ENCODE measurements at places on chromosomes 2 and 18.

GRCh38 chr2:109297566-109298490, 168.8 kb downstream of the SH3RF3 start:
- no peak for DNase-seq

DNA sequence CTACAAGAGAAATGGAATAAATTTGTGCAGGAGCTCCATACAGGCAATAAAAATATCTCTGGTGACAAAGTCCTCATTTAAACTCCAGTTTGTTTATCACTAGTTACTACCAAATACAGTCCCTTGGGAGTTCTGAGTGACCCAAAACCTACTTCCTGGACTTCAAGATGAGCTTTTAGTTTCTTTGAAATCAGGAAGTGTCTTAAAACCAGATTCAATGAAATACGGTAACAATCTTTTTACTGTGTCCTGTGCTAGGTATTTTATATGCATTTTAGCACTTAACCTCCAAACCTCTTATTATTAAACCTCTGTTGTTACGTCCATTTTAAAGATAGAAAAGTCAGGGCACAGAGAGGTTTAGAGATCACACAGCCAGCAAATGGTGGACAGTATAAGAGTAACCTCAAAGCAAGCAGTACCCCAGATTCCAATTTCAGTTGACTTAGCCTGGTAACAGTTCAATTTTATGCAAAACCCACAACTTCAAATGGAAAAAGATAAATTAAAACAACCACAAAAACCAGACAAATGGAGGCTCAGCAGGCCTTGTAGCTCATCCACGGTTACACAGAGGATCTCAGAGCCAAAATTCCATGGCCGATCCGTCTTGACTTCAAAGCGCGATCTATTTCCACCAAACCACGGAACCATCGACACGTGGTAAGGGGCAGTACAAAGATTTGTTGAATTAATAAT, 1.3 kb upstream of the KCMF1 start:
- DNase-seq, result peak; percentile 78

GRCh38 chr2:200042102-200042735, 86.8 kb downstream of the MAIP1 start:
- DNase-seq, result no peak

DNA sequence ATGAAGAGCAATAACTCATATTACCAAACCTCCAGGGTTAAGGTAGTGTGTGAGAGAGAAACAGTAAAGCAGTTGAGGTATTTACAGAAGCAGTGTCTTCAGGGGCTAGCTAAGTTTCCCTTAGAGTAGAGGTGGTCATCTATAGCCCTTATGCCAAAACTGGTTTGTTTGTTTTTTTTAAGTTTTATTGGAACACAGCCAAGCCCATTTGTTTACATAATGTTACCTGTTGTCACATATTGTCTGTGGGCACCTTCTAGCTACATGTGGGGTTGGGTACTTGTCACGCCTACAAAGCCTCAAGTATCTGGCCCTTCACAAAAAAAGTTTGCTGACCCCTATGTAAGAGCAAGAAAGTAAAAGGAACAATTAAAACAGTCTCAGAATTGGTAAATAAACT, 39.4 kb downstream of the ACTR2 start:
- DNase-seq, result no peak

- no peak for DNase-seq
Observed at GRCh38 chr2:136612079-136612478, 153.3 kb upstream of the THSD7B start.

- DNase-seq, result no peak
Observed at GRCh38 chr2:236307641-236308040, 43.4 kb upstream of the ASB18 start.

DNA sequence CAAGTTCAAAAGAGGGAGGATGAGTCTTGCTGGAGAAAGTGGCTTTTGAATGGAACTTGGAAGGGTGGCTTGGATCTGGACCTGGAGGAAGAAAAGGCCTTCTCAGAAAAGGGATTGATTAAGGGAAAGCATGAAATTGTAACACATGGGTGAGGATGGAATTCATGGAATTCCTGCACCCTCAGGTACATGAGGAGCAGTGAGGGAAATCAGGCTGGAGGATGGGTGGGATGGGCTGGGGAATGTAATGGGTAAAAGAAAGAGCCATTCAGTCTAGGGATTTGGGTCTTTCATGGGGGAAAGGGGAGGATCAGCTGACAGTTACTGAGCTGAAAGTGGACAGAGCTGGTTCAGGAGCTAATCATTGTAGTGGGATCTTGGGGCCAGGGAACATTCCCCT, 51.2 kb upstream of the HAAO start:
- DNase-seq, result no peak

All from CD4-positive, alpha-beta memory T cell (primary cell).